Body of pancreas (tissue), 4 donors: ENCODE measurements at places on chromosomes 4 and X. TPM values are rescaled to one million over a fixed set of nuclear protein-coding genes. Genes with fewer than 3 reads are reported as not detected.

DNA sequence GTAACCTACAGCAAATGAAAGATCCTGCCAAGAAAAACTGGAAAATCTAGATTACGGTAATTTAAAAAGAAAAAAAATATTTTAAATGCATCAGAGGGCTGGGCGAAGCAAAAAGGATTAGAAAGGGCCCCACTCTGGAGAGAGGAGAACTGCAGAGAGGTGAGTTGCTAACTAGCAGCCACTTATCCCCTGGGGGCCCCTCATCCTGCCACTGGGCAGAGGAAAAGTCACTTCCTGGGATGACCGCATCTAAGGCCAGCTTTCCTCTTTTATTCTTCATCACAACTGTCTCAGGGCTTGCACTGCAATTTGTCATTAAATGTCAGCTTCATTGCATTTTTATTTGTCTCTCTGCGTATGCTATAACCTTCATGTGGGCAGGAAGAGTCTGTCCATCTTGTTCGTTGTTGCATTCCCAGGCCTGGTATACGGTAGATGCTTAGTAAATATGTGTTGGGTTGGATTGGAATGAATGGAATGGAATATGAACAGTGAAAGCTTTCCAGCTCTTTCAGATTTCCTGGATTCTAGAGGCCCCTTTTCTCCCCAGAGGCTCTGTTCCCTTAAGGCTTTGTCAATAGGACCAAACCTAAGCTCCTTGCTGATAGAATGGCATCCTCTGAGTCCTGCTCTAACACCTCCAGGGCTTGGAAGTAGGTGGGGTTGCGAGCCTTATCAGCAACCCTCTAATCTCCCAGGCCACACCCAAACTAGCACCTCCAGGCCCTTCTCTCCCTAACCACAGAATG is 58.9 kb downstream of the TLR10 start:
- DNase-seq = no peak

DNA sequence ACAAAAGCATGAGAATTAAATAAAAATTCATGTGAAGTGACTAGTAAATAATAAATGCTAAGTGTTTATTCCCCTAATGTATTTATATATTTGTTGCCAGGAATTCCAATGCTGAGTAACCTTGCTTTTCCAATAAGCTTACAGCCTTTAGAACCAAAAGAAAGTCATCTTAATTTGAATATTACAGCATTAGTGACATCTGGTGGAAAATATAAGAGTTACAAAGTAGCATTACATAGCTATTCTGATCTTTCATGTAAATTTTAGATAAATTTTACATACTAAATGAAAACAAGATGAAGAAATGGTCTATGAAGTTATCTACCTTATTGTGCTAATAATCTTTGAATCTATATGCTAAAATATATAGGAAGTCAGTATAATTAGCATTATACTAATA is 10.4 kb downstream of the MAD2L1 start:
- no peak for DNase-seq

DNA sequence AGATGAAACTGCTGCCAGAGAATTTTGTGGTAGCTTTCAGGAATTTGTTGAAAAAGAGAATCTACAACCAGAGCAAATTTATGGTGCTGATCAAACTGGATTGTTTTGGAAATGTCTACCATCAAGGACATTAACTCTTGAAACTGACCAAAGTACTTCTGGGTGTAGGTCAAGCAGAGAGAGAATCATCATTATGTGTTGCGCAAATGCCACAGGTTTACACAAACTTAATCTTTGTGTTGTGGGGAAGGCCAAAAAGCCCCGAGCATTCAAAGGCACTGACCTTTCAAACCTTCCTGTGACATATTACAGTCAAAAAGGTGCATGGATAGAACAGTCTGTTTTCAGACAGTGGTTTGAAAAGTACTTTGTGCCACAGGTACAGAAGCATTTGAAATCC is 2.1 kb downstream of the TIGD2 start:
- DNase-seq = no peak

The KLF8 gene
- total RNA-seq = 2.9 TPM

DNA sequence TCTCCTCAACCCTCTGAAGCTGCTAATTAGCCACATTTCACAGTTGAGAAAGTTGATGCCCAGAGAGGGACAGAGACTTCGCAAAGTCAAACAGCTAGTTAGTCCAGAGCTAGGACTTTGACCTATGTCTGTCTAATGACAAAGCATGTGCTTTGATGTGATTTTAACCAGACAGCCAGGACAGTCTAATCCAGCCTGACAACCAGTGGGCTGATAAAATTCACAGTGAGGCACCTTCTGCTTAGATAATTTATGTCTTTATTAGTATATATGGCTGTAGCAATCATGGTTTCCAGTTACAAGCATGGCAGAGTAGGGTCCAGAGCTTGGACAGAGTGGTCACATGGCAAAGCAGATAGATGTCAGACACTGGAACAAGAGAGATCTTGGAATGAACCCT is 133.6 kb upstream of the C1QTNF7 start:
- no peak for DNase-seq

- no peak for DNase-seq
These were observed 254.6 kb upstream of the LDB2 start for GRCh38 chr4:17152941-17153540.

GRCh38 chrX:15683193-15683592 is 18.6 kb upstream of the CLTRN start:
- no peak for DNase-seq

- DNase-seq = no peak
These were observed 1005.8 kb downstream of the PCDH18 start for GRCh38 chr4:136526517-136526916.

- DNase-seq = no peak
These were observed 10.0 kb upstream of the CWH43 start for GRCh38 chr4:48976041-48976440.

DNA sequence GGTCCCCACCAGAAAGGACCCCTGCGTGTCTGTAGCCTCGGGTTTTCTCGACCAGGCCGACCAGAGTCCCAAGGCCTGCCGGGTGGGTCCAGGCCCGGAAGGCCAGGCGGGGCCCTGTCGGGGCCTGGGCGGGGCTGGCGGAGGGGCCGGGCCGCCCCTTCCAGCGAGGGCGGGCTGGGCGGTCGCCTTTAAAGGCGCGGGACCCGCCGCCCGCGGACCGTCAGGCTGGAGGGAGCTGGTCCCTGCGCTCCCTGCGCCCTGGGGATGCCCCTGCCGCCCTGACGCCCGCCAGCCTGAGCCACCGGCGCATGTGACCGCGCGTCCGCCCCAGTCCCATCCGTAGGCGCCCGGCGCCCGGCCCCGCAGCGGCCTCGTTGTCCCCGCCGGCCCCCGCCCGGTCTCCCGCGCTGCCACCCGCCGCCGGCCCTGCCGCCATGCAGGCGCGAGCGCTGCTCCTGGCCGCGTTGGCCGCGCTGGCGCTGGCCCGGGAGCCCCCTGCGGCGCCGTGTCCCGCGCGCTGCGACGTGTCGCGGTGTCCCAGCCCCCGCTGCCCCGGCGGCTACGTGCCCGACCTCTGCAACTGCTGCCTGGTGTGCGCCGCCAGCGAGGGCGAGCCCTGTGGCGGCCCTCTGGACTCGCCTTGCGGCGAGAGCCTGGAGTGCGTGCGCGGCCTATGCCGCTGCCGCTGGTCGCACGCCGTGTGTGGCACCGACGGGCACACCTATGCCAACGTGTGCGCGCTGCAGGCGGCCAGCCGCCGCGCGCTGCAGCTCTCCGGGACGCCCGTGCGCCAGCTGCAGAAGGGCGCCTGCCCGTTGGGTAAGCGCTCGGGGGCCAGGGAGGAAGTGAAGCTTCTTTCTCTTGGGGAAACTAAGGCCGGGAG is at the start of gene HTRA3:
Gene HTRA3 (plus strand): TSS at position 220 of the 883 bp plus-strand sequence. CDS start 215 bp downstream, at position 435.
- no peak for DNase-seq

DNA sequence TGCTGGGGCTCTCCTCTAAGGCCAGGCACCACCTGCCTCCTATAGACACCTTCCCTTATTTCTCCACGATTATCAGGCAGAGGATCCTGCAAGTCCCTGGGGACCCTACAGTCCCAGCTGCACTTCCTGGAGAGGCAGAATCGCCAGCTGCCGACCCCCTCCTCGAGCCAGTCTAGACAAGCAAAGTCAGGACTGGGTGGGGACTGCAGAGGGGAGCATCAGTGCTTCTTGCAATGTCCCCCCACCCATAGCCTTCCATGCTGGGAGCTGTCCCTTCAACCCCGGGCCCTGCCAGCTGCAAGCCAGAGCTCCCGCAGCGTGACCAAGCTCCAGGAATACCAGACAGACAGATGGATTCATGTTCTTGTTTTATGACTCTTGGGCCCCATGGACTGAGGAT is 1.4 kb upstream of the CRMP1 start:
- DNase-seq = no peak

DNA sequence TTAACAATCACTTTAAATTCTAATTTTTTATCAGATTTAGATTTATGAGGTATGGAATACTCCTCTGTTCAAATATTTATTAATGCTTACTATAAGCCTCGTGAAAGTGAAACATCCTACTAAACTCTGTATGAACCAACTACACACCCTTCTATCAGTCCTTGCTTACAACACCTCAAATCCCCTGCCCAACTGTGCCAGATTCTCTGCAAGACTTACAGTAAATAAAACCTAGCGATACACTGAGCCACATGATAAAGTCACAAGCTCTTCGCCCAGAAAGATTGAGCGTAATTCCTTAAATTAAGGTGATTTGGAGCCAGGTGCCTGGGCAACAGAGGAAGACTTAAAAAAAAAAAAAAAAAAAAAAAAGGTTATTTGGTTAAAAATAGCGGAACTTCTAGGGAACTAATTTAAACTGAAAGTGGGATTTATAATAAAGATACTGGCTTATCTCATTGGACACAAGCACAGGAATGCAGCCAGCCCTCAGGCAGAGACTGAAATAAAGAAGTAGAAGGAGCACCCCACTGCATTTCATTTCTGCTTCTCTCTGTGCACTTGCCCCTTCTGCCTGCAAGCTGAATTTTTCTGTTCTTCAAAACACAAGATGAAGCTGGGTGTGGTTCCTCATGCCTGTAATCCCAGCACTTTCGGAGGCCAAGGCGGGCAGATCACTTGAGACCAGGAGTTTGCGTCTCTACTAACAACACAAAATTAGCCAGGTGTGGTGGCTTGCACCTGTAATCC is 17.5 kb upstream of the C4orf36 start:
- DNase-seq = no peak

The UGT2B7 gene
- total RNA-seq = 7.3 TPM

- no peak for DNase-seq
These were observed 97.3 kb upstream of the DDX3X start for GRCh38 chrX:41236629-41237028.

The MAGEA8 gene
- total RNA-seq = not detected

- DNase-seq = no peak
These were observed 22.8 kb upstream of the FMR1NB start for GRCh38 chrX:147958291-147958690.

DNA sequence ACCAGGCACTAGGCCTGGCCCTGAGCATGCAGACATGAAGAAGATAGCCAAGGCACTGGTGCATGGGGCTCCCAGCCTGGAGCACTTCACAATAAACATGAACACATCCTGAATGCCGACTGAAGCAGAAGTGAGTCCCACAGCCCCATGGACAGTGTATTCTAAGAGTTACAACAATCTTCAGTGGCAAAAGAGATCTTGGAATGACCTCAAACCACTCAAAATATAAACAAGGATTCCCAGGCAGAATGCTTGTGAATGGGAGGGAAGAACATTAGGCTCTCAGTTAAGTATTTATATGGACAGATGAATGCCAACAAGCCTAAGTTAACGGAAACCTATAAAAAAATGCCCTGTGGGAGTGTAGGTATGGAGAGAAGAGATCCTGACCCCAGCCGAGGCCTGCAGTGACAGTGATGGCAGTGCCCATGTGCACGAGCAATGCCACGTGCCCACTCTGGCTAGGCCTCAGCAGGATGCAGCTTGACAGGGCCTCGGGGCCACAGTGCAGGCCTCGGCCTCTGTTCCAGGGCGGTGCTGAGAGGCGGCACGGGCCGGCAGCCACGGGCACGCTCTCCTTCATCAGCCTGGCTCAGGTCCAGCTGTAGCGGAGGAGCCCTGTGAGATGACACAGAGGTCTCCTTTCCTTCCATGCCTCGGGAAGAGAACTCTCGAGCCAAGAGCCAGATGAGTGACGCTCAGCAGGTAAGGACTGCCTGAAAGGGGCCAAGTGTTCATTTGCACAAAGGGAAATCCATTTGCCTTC is 49.2 kb downstream of the IRF2 start:
- no peak for DNase-seq

The TCEAL2 gene
- 1.3 TPM for total RNA-seq
